ENCODE measurements at places on chromosomes 6 and 20.

- no peak for DNase-seq
Observed at GRCh38 chr20:35014537-35014936, 58.9 kb downstream of the MYH7B start.

DNA sequence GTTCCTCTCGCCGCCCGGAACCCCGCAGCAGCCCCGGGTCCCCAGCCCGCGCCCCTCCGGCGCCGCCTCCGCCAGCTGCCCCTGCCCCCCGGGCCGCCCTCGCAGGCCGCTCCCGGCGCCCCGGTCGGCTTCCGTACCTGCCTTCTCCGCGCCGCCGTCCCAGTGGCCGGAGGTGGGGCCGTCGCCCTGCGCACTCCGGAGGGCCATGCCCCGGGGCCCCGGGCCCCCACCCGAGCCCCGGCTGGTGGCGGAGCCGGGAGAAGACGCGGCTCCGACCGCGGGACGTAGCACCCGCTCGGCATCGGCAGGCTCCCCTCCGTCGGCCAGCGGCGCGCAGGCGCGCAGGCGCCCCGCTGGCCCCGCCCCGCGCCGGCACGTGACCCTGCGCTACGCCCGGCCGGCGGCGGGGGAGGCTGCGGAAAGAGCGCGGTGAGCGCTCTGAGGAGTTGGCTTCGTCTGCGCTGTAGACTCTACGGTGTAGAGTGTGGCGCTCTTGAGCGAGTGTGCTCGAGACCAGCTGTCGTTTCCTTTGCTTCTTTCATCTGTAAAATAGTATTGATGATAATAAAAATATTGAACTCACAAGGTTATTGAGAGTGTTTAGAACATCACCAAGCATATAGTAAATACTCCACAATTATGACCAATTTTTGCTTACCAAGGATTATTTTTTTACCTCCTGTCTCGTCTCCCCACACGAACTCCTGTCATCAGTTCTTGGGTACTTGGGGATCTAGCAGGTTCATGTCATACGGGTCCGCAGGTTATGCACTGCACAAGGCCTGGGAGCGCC, at the start of gene TBC1D20:
Gene TBC1D20 (minus strand): TSS at position 335 of the 793 bp plus-strand sequence. CDS start 128 bp downstream, at position 207.
- peak; percentile 76 for DNase-seq

- no peak for DNase-seq
Observed at GRCh38 chr6:135148889-135149288, 32.2 kb upstream of the MYB start.

DNA sequence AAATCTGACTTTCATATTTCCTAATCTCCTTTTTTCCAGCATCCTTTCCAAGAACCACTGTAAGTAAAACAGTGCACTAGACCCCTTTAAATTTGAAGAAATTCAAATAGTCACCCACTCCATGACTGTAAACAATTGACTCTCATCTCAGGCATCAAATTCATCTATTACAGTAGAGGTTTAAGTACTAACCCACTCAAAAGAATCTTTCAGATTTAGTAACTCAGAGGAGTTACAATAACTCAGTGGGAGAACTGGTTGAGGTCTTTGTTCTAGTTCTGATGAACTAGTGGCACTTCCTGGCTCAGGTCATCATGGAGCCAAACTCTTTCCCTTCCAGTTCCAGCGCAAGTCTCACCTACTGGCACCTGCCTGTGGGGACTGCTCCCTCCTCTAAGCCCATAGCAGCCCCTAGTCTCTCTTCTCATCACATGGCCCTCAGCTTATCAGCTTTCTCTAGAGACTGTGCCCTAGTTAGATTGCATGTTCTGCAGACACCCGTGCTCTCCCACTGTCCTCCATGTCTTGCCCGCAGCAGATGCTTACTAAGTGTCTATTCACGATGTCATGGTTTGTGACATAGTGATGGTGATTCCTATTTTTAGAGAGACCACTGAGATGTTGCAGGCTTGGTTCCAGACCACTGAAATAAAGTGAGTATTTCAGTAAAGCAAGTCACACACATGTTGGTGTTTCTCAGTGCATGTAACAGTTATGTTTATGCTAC, 196.2 kb downstream of the TBC1D7 start:
- DNase-seq: no peak

DNA sequence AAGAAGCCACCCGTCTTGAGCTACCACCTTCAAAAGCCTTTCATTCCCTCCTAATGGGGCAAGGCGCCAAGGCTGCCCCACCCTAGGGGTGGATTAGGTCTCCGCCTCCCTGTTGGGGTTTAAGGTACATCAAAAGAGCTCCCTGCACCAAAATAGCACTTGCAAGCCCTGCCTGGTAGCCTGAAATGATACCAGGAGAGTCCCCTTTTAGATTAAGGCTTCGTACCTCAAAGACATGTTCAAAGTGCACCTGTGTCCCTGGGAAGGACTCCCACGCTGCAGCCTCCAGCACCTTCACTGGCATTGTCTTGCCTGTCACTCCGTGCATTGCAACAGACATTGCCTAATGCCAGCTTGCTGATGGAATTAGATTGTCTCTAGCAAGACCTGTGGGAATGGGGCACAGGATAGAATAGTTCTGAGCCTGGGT, 15.7 kb upstream of the CDKN1A start:
- no peak for DNase-seq

- no peak for DNase-seq
Observed at GRCh38 chr6:153989989-153990388, 49.1 kb upstream of the OPRM1 start.

GRCh38 chr6:7311176-7311575, 1.8 kb downstream of the SSR1 start:
- no peak for DNase-seq

DNA sequence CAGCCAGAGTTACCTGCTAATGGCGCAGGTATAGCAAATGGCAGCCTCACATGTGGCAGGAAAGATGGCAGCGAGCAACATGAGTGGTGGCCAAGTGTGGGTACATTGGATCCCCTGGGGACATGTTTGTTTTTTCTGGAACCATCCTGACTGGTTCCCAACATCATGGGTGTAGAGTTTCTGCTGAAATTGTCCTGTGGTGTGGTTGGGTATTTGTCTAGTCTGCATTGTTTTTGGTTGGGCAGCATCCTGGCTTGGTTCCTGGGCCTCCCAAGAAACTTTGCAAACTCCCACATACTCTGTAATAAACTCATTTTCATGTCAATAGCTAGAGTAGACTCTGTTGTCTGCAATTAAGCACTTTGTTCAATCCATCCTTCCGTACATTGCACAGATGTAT, 282.6 kb downstream of the CDC5L start:
- no peak for DNase-seq

DNA sequence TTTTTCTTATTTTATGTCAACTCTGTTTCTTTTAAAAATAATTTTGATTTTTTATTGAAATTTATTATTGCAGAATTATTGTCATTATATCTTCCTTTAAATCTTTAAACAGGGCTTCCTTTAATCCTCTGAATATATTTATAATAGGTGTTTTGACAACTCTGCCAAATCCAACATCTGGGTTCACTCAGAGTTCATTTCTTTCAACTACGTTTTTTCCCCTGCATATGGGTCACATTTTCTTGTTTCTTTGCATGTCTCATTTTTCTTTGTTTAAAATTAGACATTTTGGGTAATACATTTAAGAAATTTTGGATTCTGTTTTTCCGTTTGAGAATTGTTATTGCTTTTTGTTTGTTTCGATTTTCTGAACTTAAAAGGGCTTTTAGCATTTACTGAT, 655.1 kb upstream of the CITED2 start:
- no peak for DNase-seq

DNA sequence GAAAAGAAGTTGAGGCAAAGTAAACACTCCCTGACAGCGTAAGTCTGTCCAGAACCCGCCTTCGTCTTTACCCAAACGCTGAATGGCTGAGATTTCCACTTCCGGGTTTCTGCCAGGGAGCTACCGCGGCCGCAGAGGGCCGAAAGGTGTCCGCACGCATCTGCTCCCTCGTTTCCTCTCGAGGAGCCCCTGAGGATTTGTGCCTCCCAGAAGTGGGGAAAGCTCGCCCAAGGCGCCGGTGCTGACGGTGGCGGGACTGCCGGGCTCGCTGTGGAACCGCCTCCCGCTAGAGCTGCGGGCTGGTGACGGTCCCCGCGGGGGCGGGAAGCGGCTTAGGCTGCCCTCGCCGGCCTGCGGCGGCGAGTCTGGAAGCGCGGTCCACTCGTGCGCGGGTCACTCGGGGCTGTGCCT, 1760.2 kb upstream of the DEFB115 start:
- peak; percentile 22 for DNase-seq
